Memory B cell (primary cell): ENCODE measurements at places on chromosomes 2 and 18.

- DNase-seq: no peak
Measured at GRCh38 chr2:99607861-99608491, 118.2 kb upstream of the REV1 start.

DNA sequence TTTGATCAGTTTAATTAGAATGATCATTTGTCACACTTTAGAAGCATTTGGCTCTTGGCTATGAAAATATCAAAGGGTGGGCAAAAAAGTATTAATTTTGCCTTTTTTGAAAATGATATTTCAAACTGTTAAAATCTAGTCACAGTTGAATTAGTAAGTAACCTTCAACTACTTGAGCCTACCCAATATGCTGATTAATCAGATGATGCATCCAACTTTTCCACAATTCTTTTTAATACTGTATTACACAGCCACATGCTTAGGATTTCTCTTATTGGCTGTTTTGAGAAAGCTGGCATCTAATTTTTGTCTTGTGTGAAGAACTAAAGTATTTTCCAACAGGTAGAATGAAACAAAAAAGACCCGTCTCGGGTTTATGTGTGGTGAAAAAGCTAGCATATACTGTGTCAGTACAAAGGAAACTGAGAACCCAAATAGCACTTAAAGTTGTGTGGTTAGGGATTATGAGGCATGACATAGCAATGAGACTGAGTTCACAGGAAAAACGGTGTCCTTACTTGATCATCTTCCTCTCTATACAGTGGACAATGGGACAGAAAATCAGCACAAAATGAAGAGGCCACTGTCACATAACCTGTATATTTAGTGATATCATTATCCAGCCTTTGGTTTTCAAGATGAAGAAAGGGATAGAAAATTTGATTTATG, 11.7 kb downstream of the OSBPL6 start:
- no peak for DNase-seq

GRCh38 chr2:84901593-84902120, 3.8 kb upstream of the TMSB10 start:
- DNase-seq: no peak

DNA sequence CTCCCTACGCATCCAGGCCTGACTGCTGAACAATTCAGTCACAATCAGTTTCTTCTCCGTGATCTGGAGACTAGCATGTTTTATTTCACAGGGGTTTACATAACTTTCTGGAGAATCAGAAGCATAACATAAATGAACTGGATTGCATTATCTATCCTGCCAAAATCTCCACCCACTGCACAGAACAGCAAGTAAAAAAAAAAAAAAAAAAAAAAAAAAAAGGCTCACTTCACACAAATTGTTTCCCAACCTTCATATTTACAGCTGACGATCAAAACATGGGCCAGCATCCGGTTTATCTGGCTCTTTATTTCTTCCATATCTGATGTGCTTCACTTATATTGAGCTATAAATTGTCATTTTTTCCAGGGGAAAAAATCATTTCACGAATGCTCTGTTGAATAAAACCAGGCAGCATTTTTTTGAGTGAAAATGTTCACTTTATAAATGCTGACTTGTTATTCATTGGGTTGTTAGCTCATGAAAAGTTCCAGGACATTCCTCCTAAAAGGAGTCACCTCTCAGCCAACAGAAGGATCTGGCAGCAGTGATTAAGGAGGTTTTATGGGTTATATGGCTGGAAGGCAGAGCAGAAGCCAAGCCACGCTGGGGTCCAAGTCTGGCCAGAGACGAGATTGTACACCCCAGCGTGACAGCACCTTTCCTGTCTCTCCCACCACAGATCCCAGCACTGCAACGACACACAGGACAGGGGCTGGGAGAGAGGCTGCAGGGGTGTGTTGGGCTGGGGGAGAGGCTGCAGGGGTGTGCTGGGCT, 51.2 kb upstream of the GLI2 start:
- DNase-seq: no peak

GRCh38 chr18:59822612-59823550, 76.9 kb upstream of the PMAIP1 start:
- DNase-seq: no peak

GRCh38 chr2:105432044-105432399, 33.2 kb upstream of the FHL2 start:
- DNase-seq: no peak

- DNase-seq: no peak
Measured at GRCh38 chr2:218744615-218745014, 34.0 kb downstream of the TTLL4 start.

GRCh38 chr2:127037476-127037875, 69.5 kb downstream of the BIN1 start:
- DNase-seq: no peak

DNA sequence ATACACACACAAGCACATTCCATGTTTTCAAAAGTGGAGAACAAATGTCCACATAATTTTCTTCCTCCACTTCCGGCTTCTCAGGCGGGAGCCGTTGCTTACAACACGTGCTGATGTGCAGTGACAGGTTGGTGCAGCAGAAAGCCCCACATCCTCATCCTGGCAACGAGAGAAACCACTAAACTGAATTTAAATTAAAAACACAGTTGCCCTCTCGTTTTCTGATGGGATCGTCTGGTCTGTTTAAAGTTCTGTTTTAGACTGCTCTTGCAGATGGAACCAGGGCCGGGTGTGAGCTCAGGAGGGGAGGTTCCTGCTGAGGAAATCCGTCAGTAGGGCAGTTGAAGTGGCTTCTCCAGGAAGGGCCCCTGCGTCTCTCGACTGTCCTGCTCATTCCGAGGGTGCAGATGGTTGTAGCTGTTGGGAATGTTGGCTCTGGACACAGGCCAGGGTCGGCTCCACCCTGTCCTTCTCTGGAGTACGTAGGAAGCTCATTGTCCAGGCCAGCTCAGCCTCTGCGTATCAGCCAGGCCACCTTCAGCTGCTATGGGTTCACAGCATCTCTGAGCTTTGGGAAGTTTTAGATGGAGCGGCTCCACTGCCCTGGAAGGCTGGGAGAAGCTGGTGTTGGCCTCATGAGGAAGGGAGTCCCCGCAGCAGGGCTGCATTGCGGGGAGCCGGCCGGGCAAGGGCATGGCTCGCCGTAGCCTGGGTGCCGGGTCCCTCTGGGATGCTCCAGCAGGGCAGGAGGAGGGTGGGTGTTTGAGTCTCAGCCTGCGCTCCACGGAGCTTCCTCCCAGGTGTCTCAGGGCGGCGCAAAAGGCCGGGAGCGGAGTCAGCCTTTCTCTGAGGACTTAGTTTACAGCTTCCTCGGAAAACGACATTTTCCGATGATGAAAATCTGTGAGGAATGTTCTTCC, 58.3 kb downstream of the NFATC1 start:
- no peak for DNase-seq

DNA sequence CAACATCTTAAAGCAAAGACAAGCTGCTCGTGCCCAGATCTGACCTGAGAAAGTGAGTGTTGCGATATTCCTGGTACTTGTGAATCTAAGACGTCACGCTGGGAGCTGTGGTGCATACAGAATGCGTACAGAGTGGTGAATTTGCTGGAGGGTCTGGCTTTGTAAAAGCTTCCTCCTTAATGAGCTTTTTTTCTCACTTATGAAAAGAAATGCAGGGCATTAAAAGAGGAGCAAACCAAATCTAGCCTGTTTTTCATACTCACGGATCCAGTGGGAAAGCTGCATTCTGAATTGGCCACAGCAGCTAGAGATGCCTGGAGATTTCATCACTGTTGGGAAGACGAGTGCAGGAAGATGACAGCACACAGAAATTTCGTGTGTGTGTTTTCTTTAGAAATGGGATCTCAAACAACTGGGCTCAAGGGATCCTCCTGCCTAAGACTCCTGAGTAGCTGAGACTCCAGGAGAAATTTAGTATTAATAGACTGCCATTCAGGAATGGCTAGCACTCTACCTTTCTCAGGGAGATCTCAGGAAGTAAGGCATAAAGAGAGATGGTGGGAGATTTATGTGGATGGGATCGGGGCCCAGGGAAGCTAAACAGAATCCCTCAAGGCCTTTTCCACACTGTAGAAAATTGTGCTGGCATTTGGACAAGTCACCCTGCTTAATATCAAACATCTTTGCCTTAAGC, 181.3 kb downstream of the ALPK2 start:
- no peak for DNase-seq

DNA sequence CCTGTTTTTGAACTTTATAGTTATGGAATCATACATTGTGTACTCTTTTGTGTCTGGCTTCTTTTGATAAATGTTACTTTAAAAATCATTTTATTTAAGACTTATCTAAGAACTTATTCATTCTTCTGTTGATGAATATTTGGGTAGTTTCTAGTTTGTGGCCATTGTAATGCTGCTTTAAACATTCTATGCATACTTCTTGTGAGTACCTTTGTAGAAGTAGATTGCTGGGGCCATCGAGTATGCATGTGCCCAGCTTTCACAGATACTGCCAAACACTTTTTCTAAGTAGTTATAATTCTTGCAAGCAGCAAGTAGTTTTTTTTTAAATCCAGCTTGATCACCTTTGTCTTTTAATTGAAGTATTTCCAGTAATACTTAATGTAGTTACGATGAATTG, 11.1 kb downstream of the CD302 start:
- DNase-seq: no peak

- DNase-seq: no peak
Measured at GRCh38 chr2:53543083-53543482, 224.5 kb upstream of the CHAC2 start.

DNA sequence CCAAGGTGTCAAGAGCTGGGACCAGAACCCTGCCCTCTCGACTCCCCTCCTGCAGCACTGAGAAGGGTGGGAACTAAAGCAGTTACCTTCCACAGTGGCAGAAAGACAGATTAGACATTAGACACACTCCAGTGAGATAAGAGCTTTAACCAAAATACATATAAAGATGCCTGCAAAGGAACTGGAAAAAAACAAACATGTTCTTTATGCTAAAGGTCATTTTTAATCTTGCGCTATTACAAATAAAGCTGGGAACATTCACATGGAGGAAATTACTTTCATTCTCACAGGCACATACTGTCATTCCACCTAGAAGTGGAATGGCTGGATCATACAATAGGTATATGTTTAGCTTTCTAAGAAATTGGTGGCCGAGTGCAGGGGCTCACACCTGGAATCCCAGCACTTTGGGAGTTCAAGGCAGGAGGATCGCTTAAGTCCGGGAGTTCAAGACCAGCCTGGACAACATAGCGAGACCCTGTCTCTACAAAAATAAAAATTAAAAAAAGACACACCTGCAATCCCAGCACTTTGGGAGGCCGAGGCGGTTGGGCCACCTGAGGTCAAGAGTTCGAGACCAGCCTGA, 41.9 kb downstream of the C2orf76 start:
- no peak for DNase-seq

DNA sequence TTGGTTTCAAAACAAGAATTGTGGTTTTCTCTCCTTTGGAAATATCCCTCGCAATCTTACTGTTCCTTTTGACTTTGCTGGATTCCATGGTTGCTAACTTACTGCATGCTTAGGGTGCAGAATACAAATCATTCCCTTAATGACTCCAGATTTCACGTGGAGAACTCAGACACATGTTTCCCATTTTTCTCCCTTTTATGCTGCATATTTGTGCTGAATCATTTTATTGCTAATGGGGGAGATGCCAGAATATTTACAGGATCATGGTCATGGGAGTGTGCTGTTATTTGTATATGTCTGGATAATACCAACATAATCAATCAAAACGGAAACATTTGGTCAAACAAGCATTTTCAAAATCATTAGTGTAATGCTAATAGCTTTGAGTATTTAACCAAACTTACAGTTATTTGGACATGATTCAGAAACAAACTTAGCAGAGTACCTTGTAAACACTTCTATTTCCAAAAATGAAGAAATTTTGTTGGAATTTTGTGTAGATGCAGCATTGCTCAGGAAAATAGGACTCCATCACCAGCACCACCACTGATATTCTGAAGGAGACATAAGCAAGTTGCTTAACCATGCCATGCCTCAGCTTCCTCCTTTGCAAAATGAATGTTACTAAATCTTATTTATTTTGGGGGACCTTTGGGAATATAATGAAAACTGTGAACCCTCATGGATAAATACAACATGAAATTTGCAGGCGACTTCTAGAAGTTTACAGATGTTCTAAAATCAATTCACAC, 122.5 kb upstream of the RND3 start:
- DNase-seq: no peak

DNA sequence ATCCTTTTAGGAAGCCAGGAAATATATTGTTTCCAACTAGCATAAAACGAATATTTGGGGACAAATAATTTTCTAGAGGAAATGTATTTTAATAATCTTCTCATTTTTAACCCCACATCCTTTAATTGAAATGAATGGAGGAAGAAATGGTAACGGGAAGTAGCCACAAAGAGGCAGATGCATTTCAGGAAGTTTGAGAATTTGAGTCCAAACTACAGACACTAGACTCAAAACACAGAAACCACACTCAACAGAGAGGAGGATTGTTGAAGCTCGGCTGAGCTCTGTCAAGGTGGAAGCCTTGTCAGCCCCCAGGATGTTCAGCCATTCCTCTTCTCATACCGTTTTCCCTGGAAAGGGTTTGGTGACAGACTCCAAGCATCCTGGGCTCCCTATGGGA, 288.5 kb downstream of the NAPG start:
- no peak for DNase-seq

DNA sequence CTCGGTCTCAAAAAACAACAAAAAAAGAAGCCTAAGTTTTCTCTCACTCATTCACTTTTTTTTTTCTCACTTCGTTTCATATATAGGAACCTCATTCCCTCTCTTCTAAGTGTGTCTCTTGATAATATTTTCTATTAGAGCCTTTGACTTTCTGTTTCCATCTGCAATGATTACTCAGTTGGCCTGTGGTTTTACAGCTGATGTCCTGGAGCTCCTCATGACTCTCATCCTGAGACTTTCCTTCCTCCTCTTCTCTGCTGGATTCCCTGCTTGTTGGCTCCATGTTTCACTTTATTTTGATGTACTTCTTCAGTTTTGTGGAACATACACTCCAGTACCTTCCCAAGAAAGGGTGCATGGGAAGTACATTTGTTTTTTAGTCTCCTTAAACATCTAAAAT, 154.2 kb upstream of the GATA6 start:
- no peak for DNase-seq
